ENCODE measurements at places on chromosomes 1 and 21.

- DNase-seq = peak; percentile 58
These were observed 46.8 kb upstream of the WASF2 start for GRCh38 chr1:27536767-27537166.

DNA sequence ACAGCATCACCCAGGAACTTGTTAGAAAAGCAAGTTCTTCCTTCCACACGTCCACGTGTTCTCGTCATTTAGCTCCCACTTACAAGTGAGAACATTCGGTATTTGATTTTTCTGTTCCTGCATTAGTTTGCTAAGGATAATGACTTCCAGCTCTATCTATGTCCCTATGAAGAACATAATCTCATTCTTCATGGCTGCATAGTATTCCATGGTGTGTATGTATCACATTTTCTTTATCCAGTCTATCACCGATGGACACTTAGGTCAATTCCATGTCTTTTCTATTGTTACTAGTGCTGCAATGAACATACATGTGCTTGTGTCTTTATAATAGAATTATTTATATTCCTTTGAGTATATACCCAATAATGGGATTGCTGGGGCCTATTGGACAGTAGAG lies 368.7 kb upstream of the RUNX1 start:
- no peak for DNase-seq

DNA sequence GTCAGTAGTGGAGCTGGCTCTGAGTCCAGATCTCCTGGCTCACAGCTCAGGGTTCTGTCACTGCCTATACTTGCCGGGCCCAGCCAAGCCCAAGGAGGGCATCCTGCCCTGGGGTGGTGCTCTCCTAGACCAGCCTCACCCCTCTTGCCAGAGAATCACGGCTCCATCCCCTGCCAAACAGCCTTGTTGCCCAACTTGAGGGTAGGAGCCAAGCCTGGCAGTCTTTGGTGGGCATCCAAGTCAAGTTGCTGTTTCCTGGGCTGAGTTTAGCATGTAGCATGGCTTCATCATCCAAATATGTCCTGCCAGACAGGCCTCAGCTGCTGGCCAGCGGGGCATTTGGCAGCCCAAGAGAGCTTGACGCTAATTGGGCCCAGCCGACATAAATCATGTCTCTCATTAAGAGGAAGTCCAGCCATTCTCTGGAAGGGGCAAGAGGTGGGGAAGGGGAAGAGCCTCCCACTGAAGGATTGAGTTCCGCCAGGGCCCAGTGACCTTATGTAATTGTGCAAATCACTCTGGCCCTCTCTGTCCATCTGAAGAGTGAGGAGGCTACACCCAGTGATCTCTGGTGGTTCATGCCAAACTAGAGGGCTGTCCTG lies 22.6 kb upstream of the TRABD2B start:
- DNase-seq = no peak

DNA sequence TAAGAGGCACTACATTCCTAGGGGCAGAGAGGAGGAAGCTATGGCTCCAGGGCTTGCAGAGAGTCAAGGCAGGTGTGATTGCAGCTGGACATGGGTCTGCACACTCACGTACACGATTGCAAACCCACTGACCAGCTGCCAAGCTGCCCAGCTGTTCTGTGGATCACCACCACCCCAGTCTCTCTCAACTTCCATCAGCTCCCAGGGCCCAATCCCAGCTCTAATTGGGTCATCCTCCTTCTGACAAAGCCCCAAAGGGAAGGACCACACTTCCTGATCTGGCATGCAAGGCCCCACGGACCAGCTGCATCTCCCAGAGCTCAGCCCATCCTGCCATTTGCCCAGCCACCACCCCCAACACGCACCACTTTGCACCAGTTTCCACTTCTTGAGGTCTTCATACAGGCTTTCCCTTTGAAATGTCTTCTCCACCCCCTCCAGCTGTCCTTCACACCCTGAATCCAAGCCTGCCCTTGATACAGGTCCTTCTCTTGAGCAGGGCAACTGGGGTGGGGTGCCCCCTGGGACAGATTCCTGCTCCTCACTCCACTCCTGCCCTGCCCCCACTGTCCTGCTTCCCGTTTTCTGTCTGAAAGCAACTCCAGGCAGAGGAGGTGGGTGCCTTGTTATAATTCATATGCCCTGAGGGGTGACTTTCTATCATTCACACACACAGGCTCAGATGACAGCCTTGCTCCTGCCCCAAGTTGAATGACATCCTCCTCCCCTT lies 179.4 kb upstream of the EDN2 start:
- no peak for DNase-seq

DNA sequence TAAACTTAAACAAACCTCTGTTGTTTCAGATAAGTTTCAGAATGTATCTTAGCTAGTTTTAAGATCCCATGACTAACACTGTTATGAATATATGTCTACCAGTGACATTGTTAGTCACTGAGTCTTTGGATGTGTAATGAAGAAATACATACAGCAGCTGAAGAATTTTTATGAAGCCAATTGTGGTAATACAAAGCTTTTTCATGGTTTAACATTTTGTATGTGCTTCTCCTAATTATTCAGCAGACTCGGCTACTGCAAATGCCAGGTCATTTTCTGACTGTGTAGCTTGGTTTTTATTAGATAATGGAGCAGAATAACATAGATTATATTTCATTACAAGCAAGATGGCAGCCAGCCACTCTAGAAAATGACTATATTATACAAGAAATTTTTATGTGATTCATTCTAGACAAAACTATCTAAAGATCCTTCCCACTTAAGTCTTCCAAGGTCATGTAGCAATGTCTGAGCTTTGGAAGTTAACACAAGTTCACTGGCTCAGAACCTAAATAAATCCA lies 147.8 kb downstream of the TNFSF18 start:
- DNase-seq = no peak
